ENCODE measurements at places on chromosomes 2 and 18.
A peak's percentile ranks its signal among the peaks of the same experiment; 100 is the strongest.

DNA sequence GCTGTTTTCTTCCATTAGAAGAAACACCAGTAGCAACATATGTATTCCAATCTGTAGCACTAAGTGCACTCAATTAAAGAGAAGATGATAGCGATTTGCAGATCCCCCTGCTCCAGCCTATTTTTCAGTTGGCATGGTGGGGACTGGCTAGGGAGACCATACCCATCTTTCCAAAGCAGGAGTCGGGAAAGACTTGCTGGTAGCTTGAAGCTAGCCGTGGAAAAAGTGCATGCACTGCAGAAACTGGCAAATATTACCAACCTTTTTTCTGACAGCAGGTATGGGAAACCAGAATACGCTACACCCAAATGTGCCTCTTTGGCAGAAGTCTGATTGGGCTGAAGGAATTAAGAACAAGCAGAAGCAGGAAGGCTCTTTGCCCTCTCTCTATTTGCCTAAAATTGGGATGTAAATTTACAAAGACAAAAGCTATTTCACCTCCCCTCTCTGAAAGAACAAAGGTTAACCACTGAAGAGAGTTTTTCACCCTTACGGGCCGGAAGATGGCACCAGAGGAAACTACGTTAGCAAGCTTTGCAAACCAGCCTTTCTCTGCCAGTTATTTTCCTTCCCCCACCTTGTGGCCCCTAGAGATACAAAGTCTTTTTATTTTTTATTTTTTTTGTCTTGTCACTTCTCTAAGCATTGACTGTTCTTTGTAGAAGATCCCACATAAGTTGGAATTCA, 273.1 kb downstream of the DLGAP1 start:
- no peak for DNase-seq

GRCh38 chr2:68344031-68344430, 21.1 kb upstream of the PLEK start:
- no peak for DNase-seq

- no peak for DNase-seq
Observed at GRCh38 chr2:43634604-43635306, 2.3 kb upstream of the PLEKHH2 start.

GRCh38 chr2:110980339-110981062, 140.2 kb upstream of the BCL2L11 start:
- DNase-seq, result no peak

DNA sequence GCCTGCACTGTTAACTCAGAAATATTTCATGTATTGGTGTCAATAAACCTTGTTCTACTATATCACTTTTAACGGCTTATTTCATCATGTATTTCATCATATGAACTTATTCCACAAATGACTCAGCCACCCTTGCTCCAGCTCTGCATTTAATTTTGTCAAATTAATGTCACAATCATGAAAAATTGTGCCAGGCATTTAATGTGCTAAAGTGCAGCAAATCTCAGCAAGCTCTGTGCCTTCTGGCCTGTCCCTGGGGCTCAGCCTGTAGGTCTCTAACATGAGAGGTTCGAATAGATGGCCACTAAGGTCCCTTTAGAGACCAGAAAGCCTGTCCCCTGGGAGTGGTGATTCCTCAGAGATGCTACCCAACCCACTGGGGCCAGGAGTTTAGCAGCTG, 28.6 kb downstream of the BOD1L2 start:
- no peak for DNase-seq

DNA sequence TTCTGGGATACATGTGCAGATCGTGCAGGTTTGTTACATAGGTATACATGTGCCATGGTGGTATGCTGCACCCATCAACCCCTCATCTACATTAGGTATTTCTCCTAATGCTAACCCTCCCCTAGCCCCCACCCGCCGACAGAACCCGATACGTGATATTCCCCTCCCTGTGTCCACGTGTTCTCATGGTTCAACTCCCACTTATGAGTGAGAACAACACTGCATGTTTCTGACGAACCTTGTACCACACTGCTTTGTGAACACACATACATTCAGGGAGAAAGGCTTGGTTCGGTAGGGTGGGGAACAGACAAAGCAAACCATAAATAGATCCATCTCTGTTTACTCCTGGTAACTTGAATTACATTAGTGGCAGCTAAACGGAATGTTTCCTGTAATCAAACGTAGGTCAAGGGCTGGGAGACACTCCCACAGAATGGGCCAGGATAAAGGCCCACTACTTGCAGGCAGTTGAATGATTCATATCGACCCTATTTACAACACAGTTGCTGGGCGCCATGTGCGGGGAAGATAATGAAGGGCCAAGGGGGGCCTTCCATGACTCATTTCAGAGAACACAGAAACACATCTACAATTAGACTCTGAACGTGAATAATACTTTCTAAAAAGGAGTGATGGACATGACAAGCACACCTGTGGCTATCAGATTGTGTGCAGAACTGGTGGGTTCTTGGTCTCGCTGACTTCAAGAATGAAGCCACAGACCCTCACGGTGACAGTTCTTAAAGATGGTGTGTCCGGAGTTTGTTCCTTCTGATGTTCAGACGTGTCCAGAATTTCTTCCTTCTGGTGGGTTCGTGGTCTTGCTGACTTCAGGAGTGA, 56.8 kb upstream of the KIDINS220 start:
- no peak for DNase-seq

DNA sequence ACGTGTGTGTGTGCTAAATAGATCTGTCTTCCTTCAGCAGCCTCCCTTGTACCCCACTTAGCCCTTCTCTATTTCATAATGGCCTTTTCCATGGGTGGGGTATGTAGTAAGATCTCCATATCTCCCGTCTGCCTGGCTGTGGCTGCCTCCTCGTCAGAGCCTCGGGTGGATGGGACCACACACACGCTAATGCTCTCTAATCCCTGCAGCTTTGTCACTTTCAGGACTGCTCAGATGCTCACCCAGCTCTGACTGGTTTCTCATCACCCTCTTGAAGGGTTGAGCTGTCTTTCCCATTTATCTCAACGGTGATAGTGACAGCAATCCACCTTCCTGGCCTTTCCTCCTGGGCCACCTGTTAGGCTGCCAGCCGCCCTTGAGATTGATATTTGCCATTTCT, 95.3 kb downstream of the DCC start:
- DNase-seq, result no peak

GRCh38 chr2:84532291-84532690, 16.0 kb downstream of the DNAH6 start:
- DNase-seq, result no peak

- peak; percentile 27 for DNase-seq
Observed at GRCh38 chr2:218781691-218782527, at the start of gene CYP27A1. CYP27A1 (plus strand) TSS chr2:218782147; CDS start chr2:218782183, 36 bp downstream.

DNA sequence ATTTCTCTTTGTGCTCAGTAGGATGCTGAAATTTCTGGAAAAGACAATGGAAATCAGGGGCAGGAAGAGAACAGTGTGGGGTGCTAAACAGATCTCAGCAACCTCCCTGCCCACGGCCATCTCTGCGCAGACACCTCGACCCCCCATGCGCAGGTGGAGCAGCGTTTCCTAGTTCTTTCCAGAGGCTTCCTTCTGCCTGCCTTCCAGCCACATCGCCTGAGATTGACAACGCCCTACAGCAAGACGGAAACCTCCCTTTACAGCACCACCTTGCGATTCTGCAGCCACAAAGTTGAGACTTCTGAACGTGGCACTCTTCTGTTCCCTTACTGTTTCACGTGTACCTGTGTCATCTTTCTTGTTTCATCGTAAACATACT, 31.4 kb upstream of the CASP8 start:
- DNase-seq, result no peak

DNA sequence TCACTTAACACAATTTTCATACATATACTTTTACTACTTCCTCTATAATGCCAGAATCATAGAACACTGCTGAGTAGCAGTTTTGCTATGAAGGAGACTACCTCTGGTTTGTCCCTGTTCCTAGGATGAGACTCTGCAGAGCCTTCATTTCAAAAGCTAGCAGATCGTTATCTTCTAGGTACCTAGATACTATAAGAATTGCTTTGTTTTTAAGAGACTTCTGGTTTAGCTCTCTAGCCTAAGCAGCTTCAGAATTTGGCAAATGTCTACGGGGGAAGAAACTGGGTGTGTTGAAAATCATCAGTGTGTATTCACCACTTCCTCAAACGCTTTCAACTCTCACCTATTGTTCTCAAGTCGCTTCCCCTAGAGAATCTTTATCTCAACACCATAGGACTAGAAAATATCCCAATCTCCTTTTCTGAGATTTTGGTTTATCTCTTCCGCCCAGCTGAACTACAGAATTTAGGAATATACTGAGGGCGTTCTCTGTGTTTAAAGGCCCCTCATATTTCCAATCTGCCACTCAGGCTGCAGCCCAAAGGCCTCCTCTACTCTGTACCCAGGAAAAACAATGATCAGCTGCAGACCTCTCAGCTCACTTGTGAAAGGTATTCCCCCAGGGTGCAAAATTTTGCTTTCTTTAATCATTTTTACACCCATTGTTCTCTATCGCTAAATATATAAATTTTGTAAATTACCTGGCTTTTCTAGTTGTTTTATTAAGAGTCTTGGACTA, 28.7 kb downstream of the SMAD2 start:
- no peak for DNase-seq

GRCh38 chr2:61485281-61485680, 14.4 kb upstream of the USP34 start:
- no peak for DNase-seq

DNA sequence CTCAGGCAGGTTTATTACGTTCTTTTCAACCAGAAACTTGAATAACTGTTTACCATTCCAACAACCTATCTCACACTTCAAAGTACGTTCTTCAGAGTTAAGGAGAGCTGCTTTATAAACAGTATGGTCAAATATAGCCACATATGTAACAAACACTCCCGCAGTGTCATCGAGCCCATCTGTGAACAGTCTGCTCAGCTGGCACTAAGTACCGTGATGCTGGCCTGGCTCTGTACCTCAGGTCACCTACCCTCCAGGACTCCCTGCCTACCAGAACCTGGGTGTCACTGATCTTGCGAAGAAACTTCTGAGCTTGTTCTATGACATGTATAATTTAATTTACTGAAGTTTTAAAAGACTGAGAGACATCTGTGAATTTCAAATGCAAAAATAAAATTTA, 71.4 kb downstream of the SEPTIN10 start:
- DNase-seq, result no peak

DNA sequence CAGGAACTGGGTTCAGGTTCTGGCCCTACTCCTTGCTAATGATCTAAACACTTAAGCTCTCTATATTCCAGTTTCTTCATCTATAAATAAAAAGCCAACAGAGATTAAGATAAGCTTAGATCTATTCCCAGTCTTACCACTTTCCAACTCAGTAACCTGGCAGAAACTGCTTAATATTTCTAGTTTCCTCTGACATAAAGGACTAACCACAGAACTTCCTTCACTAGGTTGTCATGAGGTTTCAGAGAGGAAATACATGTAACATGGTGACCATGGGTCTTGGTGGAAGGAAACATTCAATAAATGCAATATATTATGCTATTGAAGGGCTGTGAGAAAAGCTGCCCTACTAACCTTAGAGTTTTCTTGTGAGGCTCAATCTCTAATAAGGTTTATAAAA, 114.4 kb upstream of the PDE1A start:
- no peak for DNase-seq

DNA sequence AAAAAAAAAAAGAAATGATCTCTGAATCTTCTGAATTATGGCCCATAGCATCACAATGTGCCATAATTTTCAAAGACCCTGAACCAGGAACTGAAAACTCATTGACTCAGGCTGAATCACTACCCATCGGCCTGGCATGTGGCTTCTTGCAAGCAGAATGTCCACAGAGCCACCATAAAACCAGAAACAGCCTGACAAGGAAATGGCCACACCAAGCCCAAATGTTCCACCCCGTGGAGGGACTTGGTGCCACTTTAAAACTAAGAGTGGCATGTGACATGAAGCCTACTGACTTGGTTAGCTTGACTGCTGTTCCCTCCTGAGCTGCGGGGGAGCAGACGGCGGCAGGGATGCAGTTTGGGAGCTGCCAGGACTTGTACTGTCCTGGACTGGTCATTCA, 71.2 kb upstream of the RBM44 start:
- DNase-seq, result no peak

DNA sequence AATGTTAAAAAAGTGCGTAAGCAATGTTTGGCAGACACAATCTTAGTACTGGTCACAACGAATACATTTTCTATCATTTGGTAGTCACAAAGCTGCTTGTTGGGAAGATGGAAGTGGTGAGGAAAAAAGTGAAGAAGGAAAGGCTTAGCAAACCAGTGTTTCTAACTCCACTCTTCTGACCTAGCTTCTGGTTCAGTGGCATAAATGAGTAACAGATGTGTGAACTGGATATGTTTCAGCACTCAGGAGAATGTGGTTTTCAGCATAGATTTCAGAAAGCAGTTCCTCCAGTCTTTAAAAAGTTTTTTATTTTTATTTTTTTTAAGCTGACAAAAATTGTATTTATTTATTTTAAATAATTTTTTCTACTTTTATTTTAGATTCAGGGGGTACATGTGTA, 357.1 kb downstream of the CPS1 start:
- no peak for DNase-seq

DNA sequence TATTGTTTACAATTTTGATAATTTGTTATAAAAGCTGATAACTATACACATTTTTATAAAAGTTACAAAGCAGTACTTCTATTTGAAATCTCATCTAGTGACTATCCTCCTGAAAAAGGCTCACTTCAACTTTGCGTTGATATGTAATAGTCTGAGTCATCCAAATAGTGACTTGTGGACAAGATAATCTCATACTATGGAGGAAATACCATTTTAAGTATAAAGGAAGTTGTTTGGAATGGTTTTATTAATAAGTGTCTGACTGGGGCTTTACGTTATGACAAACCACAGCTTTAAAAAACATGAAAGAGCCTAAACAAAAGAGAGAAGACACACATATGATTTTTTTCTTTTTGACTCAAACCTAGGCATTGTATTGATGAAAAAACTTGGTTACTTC, 272.3 kb upstream of the COL3A1 start:
- DNase-seq, result no peak

DNA sequence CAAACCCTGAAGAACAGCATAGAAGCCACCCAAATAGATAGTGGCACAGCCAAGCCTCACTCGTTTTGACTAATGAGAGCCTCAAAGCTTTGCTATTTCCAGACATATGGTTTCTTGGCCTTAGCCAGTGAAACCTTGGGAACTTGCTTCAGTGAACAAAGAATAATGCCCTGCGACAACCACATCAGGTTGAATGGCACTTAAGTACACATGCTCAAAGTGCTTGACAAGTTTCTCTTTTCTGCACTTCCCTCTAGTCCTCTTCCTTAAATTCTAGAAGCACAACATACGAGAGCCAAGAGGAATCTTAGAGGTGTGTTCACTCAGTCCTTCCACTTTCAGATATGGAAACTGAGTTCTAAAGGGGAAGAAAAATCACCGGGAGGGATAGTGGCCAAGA, 258.3 kb downstream of the HAUS1 start:
- no peak for DNase-seq

DNA sequence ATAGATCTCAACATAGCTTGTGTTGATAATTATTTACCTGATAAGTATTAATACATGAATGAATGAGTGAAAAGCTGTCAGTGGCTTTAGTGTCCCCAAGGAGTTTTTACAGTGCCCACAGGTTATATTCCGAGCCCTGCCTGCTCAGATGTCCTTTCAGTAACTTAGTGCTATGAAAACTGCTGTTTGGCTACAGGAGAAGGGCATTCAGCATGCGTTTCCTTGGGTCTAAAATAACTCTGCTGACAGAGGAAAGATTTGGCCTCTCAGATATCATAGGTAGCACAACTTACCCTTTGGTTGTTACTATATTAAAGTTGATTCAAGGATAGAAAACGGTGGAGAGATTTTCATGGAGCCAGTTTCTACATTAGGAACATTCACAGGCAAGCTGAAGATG, 241.0 kb downstream of the ETAA1 start:
- DNase-seq, result no peak

GRCh38 chr18:41579185-41579584, 375.8 kb upstream of the PIK3C3 start:
- no peak for DNase-seq

GRCh38 chr18:79578396-79579260, 101.0 kb upstream of the CTDP1 start:
- peak; percentile 17 for DNase-seq
